ENCODE measurements at places on chromosomes 11 and 22.

DNA sequence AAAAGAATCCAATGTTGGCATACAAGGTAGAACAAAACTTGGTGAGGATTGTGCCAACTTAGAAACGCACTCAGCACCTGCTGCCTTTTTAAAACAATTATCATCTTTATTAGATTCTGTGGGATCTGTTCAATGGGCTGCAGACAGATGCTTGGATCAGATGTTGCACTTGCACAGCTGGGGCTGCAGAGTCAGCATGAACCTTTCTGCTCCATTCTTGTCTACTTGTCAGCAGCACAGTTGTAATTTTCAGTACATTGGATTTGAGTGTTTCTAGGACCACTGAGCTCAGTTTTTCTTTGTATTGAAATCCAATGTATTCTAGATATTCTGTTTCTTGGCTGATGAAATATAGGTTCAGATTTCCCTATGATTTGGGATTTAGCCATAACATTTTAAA, 164.5 kb downstream of the LUZP2 start:
- H3K27ac ChIP-seq: no peak overlapping the region
- no peaks in the 10 kb centered on the region for H3K4me1 ChIP-seq
- no peak for DNase-seq
- no peaks in the 10 kb centered on the region for H3K36me3 ChIP-seq
- H3K4me3 ChIP-seq: no peak overlapping the region

DNA sequence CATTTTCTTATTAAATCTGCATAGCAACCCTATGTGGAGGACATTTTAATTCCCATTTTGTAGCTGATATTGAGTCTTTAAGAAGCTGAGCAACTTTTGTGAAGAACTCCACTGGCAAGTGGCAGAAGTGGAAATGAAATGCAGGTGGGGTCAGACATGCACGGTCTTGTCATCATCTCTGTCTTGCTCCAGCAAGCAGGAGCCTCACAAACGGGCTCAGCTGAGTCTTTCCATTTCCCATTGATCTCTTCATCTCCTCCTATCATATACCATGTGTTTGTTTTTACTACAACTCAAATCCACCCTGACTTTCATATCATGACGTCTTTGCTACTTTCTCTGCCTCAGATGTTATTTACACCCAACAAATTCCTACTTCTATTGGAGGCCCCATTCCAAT, 97.9 kb upstream of the TENM4 start:
- no peak for DNase-seq
- H3K27ac ChIP-seq: no peak overlapping the region
- no peak overlapping the region for H3K4me3 ChIP-seq
- no peaks in the 10 kb centered on the region for H3K4me1 ChIP-seq
- no peaks in the 10 kb centered on the region for H3K27me3 ChIP-seq
- no peaks in the 10 kb centered on the region for H3K36me3 ChIP-seq

- no peak for DNase-seq
- no peak overlapping the region for H3K4me3 ChIP-seq
- H3K36me3 ChIP-seq: no peaks in the 10 kb centered on the region
- H3K27ac ChIP-seq: no peak overlapping the region
Measured at GRCh38 chr11:15590132-15590531, 475.4 kb downstream of the INSC start.

DNA sequence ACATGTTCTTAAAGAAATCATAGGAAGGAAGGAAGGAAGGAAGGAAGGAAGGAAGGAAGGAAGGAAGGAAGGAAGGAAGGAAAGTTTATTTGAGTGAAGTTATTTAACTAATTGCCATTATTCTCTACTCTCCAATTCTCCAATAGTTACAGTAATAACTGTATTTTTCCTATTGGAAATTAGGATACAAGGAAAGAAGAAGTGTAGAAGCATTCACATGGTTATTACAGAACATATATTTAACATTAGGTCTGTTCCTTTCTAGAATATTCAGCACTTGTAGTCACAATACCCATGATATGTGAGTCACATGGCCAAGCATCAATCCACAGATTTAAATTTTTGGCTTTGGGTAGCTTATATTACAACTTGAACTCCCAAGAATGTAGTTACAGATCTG, 230.6 kb downstream of the SOX6 start:
- H3K27ac ChIP-seq: no peak overlapping the region
- H3K36me3 ChIP-seq: no peaks in the 10 kb centered on the region
- no peaks in the 10 kb centered on the region for H3K4me1 ChIP-seq
- no peaks in the 10 kb centered on the region for H3K27me3 ChIP-seq

DNA sequence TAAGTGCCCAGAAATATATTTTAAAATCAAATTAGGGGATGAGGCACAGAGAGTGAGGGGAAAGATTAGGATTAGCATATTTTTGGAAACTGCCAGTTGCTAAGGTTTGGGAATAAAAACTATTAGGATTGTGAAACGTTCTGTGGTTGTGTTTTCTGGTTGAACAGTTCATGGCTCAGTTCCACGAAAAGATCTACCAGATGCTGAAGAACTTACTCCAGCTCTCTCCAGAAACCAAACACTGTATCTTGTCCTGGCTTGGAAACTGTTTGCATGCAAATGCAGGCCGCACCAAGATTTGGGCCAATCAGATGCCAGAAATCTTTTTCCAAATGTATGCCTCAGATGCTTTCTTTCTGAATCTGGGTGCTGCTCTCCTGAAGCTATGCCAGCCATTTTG, 15.3 kb downstream of the UBE4A start:
- H3K4me3 ChIP-seq: no peak overlapping the region
- DNase-seq: no peak
- no peak overlapping the region for H3K27ac ChIP-seq
- H3K4me1 ChIP-seq: no peaks in the 10 kb centered on the region
- peaks cover 59% of the 10 kb centered on the region for H3K36me3 ChIP-seq

- no peaks in the 10 kb centered on the region for H3K36me3 ChIP-seq
- DNase-seq: no peak
- H3K27ac ChIP-seq: no peak overlapping the region
- H3K4me3 ChIP-seq: no peak overlapping the region
- H3K4me1 ChIP-seq: no peaks in the 10 kb centered on the region
- H3K27me3 ChIP-seq: no peaks in the 10 kb centered on the region
Measured at GRCh38 chr11:100929377-100929776, 200.2 kb downstream of the PGR start.

- no peak overlapping the region for H3K4me3 ChIP-seq
- DNase-seq: no peak
- no peaks in the 10 kb centered on the region for H3K27me3 ChIP-seq
- H3K27ac ChIP-seq: no peak overlapping the region
- no peaks in the 10 kb centered on the region for H3K36me3 ChIP-seq
Measured at GRCh38 chr11:57309106-57310059, 15.4 kb downstream of the TNKS1BP1 start.

GRCh38 chr11:131279654-131280384, 90.6 kb upstream of the NTM start:
- H3K4me3 ChIP-seq: no peak overlapping the region
- no peak for DNase-seq
- H3K27me3 ChIP-seq: no peaks in the 10 kb centered on the region
- no peaks in the 10 kb centered on the region for H3K36me3 ChIP-seq
